HL-60 (cell line): ENCODE measurements at places on chromosomes 6 and 20.

DNA sequence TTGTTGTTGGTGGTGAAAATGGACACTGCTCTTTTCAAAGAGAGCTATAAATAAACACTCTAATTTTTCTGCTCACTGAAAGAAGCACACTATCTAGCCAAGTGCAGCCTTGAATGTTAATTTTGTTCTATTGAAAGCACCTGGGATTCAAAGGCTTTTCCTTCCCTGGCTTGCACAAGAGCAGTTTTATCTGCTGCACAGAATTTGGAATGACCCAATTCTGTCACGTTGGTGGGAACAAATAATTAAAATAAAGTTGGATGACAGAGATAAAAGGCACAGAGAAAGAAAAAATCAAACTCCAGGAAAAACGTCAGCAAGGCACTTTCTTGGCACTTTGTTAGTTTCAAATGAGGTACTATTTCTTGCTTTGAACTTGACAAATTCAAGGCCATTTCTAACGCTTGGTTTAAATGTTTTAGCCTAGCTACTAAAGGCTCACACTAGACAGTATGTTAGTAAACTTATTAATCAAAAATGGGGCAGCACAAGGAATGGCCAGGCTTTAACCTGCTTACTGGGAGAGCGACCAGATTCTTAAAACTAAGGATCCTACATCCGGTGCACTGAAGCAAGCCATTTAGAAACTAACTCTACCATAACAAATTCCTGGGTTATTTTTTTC lies 145.5 kb upstream of the ARG1 start:
- DNase-seq, result no peak

DNA sequence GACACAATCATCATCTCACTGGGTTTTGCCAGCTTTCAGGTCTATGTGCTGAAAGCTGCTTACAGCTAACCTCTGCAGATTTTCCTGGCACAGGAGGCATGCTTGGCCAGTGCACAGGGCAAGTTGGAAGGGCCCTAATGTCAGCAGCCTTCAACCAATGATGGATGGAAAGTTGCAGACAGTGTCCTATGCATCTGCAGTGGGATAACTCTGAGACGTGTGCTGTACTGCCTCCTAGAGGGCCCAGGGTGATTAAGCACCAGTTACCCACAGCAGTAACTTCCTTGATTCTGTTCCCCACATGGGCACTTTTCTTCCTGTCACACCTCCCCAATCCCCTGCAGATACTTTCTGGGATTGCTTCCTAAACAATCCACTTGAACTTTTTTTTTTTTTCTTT lies 38.6 kb downstream of the OVOL2 start:
- DNase-seq, result peak; percentile 31

GRCh38 chr6:74863968-74864367 lies 341.9 kb downstream of the COL12A1 start:
- DNase-seq, result no peak

DNA sequence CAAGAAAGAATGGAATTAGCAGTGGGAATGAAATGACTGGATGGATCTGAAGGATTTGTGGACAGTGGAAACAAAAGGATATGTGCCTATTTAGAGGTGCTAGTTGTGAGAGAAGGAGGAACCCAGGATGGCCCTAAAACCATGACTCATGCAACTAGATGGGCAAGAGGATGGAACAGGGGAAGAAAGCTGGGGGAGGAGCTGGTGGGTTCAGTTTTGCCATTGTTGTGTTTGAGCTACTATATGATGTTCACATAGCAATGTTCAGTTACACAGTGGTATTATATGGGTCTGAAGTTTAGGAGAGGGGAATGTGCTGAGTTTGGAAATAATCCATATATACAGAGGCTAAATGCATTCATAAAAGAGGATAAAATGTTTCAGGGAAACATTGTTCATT lies 125.7 kb upstream of the SSTR4 start:
- no peak for DNase-seq

DNA sequence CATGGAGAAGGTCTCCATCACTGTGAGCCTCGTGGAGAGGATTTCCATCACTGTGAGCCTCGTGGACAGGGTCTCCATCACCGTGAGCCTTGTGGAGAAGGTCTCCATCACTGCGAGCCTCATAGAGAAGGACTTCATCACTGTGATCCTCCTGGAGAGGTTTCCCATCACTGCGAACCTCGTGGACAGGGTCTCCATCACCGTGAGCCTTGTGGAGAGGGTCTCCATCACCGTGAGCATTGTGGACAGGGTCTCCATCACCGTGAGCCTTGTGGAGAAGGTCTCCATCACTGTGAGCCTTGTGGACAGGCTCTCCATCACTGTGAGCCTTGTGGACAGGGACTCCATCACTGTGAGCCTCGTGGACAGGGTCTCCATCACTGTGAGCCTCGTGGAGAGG lies 140.4 kb downstream of the ERMARD start:
- no peak for DNase-seq

DNA sequence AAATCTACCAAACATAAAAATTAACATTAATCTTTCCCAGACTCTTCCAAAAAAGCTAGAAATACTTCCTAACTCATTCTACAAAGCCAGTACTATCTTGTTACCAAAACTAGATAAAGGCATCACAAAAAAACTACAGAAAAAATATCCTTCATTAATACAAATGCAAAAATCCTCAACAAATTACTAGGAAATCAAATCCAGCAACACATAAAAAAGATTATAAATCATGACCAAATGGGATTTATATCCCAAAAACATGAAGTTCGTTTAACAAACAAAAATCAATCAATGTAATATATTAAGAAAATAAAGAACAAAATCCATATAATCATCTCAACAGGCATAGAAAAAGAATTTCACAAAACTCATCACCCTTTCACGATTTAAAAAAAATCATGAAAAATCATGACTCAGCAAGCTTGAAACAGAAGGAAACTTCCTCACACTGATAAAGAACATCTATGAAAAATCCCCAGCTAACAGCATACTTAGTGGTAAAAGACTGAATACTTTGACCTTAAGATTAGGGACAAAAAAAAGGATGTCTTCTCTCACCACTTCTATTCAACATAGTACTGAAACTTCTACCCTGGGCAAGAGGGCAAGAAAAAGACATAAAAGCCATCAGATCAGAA lies 43.2 kb downstream of the RANBP9 start:
- DNase-seq, result no peak

GRCh38 chr6:37630281-37630799 lies 67.3 kb downstream of the MDGA1 start:
- no peak for DNase-seq

- DNase-seq, result no peak
Observed at GRCh38 chr6:39953076-39953618, 18.9 kb upstream of the MOCS1 start.

DNA sequence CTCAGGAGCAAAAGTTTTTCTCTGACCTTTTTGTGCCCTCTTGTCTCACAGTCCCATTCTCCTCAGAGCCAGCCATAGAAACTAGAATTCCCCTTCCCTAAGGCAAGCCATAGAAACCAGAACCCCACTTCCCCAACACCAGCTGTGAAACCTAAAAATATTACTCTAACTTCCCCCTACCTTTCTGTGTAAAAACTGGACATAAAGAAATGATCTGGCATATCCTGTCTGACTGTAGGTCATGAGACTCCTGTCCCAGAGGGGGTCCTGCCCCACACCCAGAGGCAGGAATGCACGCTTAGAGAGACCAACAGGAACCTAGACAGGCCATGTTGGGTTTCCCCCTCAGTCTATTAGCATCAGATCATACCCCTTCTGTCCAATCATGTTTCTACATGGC lies 140.6 kb upstream of the SLC22A16 start:
- DNase-seq, result no peak

DNA sequence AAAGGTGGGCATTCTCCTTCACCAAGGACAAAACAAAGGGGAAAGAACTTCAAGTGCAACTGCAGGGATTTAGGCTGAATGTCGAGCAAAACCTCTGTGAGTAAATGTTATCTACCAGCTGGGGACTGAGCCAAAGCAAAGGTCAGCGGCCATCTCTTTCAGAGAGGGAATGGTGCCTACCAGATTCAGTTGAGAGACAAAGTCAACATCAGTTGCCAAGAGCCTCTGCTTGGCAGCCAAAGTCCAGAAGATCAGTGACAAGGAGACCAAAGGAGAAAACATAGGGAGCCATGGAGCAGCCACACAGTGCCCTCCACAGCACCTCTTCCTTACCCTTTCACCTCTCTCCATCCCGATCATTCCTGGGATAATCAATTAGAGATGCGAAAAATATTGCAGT lies 472.5 kb downstream of the KIF16B start:
- no peak for DNase-seq

GRCh38 chr6:46219661-46220060 lies 48.9 kb upstream of the ENPP5 start:
- no peak for DNase-seq

- DNase-seq, result no peak
Observed at GRCh38 chr6:129583866-129584265, 126.1 kb downstream of the ARHGAP18 start.

DNA sequence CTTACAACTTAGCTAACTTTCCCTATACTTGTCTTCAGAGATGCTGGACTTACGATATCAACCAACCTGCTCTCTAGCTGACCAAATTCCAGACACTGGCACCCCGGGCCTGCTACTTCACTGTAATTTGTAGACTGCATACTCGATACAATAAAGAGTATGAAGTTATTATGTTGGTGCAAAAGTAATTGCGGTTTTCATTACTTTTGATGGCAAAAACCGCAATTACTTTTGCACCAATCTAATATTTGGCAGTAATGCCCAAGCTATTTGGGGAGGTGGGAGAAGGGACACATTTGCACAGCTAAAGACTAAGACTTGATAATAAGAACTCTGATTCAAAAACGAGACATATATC lies 34.9 kb upstream of the ARHGAP18 start:
- no peak for DNase-seq

- no peak for DNase-seq
Observed at GRCh38 chr6:129069006-129069405, 186.1 kb downstream of the LAMA2 start.

- DNase-seq, result no peak
Observed at GRCh38 chr6:116404696-116405095, 33.9 kb downstream of the DSE start.

DNA sequence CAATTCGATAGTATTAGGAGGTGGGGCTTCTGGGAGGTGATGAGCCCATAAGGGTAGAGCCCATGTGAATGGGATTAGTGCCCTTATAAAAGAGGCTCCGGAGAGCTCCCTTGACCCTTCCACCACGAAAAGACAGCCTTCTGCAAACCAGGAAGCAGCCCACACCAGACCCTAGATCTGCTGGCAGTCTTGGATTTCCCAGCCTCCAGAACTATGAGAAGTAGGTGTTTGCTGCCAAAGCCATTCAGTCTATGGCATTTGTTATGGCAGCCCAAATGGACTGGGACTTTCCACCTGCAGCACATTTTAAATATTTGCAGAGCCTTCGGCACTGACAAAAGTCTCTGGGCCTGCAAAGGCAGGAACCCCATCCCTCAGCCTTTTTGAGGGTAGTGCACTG lies 11.8 kb upstream of the SFT2D1 start:
- no peak for DNase-seq

DNA sequence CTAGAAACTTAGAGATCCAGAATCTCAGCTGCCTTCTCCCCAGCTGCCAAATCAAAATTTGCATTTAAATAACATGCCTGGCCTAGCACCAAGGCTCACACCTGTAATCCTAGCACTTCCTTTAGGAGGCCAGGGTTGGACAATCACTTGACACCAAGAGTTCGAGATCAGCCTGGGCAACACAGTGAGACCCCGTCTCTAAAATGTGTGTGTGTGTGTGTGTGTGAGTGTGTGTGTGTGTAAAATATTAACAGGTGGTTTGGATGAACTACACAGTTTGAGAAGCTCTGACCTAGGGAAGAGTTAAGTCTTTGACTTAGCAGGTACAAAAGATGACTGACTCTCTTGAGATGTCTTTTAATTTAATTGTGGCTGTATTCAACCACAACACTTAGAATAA lies 20.2 kb upstream of the CD2AP start:
- DNase-seq, result no peak

DNA sequence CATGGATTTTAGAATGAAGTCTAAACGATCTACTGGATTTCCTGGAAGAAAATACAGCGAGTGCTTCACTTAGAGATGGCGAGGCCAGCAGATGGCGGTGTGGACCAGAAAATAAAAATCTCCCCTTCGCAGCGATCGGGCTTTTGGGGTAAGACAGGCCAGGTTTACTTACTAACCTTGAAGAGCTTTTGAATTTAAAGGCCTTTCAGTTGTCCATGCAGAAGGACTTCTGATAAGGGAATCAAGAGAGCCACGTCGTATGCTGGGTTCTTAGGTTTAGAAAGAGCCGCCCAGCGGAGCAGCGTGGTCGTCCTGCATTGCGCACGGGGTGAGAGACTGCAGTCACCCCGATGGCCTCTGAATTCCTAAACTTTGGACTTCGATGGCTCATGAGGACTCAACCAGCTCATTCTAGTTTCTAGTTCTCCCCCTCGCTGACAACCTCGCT lies 125.2 kb upstream of the RALGAPA2 start:
- peak; percentile 69 for DNase-seq

- no peak for DNase-seq
Observed at GRCh38 chr6:153302133-153302532, 171.1 kb upstream of the RGS17 start.

DNA sequence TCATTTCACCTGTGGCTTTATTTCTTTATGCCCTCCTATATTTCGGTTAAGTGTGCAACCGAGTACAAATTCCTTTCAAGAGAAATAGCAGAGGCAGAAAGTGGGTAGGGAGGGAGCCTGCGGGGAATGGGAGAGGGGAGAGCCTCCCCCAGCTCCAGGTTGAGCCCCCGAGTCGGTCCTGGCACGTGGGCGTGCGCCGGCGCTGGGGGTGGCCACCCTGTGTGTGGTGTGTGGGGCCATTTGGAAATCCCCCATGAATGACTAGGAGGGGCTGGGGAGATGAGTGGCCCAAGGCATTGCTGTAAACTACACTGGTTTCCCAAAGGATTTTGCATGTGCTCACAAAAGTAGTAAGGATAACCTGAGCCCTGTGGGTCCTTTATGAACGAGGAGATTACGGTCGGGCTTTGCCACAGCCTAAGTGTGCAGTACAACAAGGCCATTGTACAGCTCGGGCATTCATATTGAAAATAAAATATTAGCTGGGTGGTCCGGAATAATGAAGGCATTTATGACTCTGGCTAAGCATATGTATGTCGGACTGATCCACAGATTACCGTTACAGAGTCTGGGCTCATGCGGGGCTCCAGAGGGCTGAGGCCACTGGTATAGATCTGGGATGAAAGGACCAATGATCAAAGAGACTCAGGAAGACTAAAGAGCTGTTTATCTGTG lies 84.5 kb upstream of the RALGAPA2 start:
- no peak for DNase-seq

DNA sequence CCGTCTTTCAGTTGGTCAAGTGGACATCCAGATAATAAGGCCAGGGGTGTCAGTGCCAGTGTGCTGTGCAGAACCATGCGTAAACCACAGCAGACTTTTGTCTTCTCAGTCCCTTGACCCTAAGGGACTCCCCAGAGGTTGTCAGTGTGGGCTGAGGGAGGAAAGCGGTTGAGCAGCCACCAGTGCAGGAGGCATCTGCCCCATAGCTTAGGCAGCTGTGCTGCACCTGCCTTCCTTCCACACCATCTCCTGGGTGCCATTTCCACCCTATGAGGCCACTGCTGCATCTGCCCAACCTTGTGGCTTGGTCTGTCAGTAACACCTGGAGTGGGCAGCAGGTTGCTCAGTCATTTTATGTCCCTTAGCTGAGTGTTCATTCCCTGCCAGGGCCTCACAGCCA lies 26.0 kb downstream of the PRPF6 start:
- DNase-seq, result no peak

GRCh38 chr20:5030348-5031205 lies 29.3 kb upstream of the SLC23A2 start:
- DNase-seq, result peak; percentile 42

GRCh38 chr6:7671581-7671980 lies 54.3 kb upstream of the BMP6 start:
- no peak for DNase-seq

- no peak for DNase-seq
Observed at GRCh38 chr6:160110586-160111123, 11.0 kb upstream of the SLC22A1 start.
